Non-pigmented ciliary epithelial cell (primary cell): ENCODE measurements at places on chromosomes 5 and 9.

DNA sequence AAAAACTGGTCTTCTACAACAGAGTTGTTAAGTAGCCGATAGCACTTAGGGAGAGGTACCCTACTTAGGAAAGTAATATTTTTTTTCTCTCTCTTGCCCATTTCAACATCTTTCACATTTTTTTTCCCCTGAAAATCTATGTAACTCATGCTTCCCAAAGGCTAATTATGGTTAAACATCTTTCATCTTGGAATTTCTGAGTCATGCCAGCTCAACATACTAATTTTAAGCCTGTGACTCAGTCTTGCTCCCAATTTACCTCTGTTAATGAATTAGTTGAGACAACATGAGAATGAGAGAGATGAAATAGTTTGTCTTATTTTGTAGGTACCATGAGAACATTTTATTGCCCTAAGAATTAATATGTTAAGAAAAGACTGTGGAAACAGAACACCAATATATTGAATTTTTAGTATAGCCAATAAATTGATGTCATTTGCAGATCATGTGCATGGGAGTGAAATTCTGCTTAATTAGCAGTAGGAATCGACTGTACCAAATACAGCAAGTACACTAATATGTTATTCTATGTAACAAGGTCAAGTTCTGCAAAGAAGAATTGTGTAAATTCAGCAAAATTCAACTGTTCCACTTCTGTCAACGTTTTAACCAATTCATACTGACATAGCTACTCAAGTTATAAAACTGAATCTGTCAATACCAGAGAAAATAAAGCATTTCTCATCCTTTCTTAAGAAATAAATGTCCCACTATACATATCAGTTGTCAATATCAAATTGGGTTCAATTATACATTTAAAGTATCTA is 550.0 kb downstream of the PTPRD start:
- no peak for DNase-seq

DNA sequence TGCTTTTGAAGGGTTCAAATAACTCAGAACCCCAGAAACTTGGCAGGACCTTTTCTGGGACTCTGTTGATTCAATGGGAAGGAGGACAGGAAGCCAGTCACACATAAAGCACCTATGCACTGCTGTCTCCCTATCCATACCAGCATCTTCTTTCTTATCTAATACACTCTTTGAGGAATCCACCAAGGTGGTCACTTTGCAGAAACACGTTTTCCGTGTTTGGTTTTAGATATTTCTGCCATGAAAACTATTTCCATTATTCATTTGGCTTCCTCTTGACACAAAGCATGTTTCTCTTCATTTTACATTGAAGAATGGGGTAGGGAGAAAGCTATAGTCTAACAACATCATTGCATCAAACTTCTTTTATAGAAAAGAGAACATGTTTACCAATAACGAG is 76.5 kb upstream of the NR3C1 start:
- DNase-seq = no peak

DNA sequence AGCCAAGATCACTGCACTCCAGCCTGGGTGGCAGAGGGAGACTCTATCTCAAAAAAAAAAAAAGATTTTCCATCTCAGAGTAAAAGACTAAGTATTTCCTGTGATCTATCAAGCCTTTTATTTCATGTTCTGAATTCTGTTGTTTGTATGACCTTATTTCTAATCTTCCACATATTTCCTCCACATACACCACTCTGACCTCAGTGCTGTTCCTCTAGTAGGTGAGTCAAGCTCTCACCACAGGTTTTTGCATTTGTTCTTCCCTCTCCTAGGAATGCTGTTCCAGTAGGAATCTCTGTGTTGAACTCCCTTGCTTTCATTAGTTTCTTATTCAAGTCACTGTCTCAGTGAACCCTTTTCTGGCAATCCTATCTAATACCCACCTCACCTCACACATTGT is 68.1 kb downstream of the INVS start:
- DNase-seq = peak; percentile 52

- no peak for DNase-seq
These were observed 47.1 kb upstream of the PWWP2A start for GRCh38 chr5:160166069-160166972.

DNA sequence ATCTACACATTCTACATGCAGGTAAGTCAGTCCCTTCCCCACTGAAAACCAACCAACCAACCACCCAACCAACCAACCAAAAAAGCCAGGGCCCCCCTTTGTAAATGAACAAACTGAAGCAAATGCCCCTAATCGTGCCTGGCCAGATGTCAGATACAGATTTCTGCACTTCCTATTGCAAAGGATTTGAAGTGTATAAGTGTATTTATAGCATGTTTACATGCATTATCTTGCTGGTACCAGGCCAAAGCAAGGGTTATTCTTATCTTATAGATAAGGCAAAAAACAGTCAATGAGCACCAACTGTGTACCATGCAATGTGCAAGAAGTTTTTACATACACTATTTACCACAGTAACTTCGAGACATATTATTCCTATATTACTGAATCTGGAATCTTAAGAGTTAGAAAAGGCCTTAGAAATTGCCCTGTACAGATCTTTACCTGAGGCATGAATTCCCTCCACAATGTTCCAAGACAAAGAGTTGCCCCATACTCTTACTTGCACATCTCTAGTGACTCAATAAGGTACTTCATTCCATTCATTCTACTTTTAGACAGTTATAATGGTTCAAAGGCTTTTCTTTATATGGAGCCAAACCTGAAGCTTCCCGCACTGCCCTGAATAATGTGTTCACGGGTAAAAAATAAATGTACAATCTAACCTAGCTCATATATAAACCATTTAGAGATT is 51.7 kb upstream of the NR5A1 start:
- DNase-seq = no peak

DNA sequence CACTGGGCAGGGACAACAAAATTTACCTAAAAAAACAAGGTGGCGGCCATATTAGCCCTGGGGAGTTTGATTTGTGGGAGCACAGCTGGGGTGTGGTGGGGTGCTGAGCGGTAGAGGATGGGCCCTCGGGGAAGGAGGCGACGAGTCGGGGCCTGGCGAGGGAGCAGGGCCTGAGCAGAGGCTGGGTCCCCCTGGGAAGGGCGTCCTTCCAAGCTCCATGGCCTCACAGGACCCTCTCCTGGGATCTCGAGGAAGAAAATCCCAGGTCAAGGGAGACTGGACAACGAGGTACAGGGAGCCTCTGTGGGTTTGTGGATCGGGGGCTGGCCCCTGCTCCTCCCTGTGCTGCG is 165.5 kb downstream of the CACNA1B start:
- DNase-seq = no peak

DNA sequence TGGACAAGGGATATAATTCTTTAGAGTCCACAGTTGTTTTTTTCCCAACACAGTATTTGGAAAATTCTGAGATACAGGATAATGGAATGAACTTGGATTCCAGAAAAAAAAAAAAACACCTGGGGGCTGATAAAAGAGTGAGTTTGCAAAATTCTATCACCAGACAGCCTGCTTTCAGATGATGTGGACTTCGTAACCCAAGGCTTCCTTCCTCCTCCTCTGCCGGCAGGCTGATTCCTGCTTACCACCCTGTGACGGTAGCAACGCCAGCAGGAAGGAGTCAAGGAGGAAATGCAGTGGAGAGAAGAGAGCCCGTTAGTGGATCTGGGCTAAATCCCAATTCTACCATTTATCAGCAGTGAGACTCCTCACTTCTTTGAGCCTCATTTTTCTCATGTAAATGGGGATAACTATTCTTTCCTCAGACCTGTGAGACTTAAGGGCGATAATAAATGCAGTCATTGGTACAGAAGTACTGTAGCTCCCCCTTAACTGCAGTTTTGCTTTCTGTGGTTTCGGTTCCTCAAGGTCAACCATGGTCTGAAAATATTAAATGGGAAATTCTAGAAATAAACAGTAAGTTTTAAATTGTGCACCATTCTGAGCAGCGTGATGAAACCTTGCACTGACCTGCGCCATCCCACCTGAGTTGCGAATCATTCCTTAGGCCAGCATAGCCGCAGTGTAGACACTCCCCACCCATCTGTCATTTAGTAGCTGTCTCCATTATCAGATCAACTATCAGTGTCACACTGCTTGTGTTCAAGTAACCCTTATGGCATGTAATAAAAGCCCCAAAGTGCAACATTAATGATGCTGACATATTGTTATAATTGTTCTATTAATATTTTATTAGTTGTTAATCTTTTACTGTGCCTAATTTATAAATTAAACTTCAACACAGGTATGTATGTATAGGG is 71.4 kb downstream of the DCP2 start:
- DNase-seq = no peak

DNA sequence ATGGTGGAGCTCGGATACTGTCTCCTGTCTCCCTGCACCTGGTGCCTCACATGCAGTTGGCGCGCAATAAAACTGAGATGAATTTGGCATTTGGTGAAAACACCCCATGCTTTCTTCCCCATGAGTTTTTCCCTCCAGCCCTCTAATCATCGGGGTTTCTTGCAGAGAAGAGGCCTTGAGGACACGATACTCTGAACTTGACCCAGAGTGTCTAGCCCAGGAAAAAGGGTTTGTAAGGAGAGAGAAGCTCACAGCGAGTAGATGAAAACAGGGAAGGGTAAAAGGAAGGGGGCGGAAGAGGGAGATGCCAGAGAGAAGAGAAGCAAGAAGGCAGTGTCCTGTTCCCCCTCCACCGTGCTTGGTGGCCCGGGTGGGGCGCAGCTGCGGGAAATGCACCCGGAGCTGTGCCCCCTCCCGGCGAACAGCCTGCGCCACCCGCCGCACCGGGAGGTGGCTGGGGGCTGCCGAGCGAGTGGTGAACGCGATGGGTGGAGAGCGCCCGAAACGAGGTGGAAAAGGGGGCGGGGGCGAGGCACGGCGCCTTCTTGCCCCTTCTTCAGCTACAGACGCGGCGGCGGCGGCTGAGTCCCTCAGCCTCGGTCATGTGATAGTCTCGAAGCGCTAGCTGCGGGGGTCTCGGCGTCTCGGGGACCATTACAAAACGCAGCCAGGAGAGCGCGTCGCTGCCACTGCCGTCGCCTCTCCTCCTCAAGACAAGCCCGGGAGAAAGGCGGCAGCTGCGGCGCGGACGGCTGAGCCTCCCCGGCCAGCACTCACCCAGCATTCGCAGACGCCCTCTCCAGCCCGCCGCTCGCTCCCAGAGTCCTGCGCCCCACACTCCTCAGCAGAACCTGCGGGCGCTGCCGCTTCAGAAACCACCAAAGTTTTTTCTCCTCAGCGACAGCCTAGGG is 1.1 kb upstream of the FOXB2 start:
- no peak for DNase-seq

GRCh38 chr9:123996731-123997421 is 14.7 kb upstream of the LHX2 start:
- DNase-seq = no peak

GRCh38 chr9:76686756-76687155 is 77.5 kb upstream of the PCA3 start:
- DNase-seq = no peak

- DNase-seq = peak; percentile 89
These were observed at the start of gene STING1 for GRCh38 chr5:139482050-139482889. Gene STING1, minus strand, starts transcription at chr5:139482758. Its CDS starts 1,054 bp downstream, at chr5:139481704.

DNA sequence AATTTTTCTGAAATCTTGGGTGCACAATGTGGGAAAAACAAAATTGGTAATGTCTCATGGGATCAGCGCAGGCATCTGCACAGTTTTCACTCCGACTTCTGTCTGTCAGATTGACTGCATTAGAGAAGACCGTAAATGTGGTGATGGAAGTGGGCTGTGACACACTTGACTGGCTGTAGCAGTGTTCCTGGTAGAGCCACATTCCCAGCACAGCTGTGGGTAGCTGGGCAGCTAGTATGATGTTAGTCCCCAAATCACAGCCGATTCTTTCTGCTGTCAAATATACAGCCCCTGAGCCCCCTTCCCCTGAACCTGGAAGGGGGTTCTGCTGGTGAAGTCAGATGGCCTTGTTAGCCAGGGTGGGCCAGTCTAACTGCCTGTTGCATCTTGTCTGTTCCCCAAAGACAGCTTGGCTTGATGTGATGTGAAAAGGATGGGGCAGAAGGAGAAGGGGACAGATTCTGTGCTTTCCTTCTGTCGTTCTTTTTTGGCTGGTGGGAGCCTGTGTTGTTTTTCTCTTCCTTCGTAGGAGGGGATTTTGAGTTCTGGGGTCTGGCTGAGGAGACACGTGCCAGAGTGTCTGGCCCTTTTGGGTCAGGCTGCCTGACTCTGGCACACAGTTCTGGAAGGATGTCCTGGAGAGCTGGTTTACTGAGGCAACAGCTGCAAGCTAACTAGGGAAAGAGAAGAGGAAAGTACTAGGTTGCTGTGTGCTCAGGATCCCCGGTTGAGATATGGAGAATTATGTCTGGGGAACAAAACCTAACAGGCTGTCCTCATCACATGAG is 66.4 kb upstream of the SPRY4 start:
- DNase-seq = no peak

GRCh38 chr5:168006456-168007130 is 284.9 kb upstream of the WWC1 start:
- no peak for DNase-seq

DNA sequence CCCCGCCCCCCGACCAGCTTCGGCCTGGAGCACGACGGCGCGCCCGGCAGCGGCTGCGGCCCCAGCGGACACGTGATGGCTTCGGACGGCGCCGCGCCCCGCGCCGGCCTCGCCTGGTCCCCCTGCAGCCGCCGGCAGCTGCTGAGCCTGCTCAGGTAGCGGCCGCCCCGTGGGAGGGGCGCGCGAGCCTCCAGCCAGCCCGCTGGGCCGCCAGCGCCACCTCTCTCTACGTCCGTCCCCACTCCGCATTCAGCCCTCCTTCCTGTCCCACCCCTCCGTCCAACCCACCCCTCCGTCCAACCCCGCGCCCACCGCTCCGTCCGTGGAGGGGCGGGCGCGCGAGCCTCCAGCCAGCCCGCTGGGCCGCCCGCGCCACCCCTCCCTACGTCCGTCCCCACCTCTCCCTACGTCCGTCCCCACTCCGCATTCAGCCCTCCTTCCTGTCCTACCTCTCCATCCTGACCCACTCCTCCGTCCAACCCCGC is 6.5 kb downstream of the ADAMTS13 start:
- no peak for DNase-seq

GRCh38 chr9:109064963-109065702 is 51.8 kb upstream of the CTNNAL1 start:
- DNase-seq = no peak

- DNase-seq = no peak
These were observed 803.7 kb downstream of the TLE4 start for GRCh38 chr9:80375477-80375876.

GRCh38 chr9:103992938-103993579 is 101.0 kb upstream of the SMC2 start:
- DNase-seq = no peak

DNA sequence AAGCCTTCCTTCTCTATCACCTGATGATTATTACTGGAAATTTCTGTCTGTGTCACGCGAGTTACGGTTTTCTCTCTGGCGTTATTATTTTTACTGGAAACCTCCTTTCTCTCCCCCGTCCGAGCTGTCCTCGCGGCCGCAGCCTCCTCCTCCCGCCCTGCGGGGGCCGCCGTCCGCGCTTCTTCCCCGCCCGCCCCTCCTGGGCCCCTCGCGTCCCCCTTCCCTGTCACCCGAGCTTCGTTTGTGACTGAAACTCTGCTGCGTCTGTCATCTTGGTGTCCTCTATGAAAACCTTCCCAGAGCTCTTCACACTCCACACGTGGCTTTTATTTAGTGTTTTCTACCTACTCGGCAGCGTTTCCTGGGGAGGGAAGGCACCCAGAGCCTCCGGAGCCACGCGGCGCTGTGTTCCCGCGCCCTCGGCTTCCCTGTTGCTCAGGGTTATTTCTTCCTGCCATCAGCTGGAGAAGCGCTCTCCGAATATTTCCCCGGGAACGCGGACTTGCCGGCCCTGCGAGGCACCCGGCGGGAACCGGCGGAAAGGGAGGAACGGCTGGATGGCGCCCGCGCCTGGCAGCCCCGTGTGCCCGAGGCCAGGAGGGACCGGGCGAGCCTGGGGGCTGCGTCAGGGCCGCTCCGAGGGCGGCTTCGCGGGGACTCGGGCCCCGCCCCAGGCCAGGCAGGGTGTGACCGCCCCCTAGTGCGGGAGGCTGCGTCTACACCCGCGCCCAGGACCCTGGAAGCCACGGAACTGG is 33.9 kb downstream of the TRIP13 start:
- no peak for DNase-seq
